ENCODE measurements at places on chromosomes 16 and 17. TPM values are rescaled to one million over a fixed set of nuclear protein-coding genes. Genes with fewer than 3 reads are reported as not detected.

DNA sequence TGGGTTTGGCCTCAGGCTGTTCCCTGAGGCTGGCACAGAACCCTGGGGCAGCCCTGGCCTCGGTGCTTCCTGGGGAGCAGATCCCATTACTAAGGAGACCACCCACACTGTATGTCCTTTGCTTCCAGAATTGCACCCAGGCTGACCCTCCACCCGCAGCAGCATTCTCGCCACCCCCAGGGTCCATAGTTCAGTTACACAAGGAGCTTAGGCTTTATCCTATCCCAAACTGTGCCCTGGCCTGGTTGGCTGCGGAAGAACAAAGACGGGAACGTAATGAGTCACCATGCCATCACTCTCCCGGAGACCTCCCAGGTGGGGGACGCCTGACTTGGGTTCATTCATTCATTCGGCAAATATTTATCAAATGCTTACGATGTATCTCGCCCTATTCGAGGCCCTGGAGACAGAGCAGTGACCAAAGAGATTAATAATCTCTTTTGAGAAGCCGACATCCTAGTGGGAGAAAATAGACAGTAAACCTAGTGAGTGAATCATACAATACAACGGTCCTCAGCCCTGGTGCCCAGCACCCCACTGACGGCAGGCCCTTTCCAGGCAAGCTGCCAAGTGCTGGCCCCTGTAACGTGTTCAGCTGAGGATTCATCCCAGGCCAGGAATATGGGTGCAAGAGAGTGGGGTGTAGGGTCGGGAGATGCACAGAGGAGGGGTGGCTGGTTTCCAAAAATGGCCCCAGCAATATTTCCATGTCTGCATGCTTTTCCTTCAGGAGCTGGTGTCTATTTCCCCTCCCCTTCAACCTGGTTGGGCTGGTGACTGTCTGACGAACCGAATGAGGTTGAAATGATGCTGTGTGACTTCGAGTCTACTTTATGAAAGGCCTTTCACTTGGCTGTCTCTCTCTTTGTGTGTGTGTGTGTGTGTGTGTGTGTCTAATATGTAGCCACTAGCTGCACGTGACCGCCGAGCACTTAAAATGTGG lies 134.2 kb downstream of the MGAT5B start:
- DNase-seq = no peak

DNA sequence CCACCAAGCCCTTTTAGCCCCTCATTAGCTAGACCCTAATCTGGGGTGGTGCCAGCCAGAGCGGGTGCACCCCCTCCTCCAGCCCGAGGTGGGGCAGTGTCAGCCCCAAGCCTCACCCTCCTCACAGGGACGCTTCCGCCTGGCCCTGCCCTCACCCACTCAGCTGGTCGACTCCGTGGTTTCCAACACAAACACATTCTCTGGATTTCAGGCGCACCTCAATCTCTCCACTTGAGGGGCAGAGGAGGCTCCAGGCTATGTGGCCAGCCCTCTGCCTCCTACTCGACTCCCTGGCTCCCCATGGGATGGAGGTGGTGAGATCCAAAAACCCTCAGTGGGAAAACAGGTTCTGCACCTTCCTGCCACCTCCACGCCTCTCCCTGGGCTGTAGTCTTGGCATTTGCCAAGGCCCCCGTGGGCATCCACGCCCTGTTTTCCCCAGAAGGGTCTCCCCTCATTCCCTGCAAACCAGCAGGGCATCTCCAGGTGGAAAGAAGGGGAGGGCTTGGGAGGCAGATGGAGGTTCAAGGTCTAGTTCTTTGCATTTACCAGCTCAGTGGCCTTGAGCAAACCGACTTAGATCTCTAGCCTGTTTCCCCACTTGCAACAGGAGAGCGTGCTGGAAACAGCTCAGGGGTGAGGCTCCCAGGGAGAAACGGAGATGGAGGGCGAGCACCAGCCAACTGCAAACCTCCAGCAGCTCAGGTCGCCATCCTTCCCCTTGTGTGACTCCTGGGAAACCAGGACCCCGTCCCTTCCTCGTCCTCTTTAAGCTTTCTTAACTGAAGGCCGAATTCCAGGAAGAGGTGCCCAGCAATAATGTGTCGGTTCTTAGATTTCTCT lies 1.7 kb downstream of the EMP2 start:
- no peak for DNase-seq

The PIK3R6 gene
- total RNA-seq = 3.3 TPM

The CD300LF gene
- 0.42 TPM for total RNA-seq

GRCh38 chr16:81138831-81139557 lies 42.8 kb upstream of the GCSH start:
- DNase-seq = no peak

The CES5A gene
- total RNA-seq = not detected

- no peak for DNase-seq
These were observed 35.7 kb downstream of the ESRP2 start for GRCh38 chr16:68200088-68200783.

- DNase-seq = no peak
These were observed 103.5 kb downstream of the STX8 start for GRCh38 chr17:9472094-9472493.

GRCh38 chr16:84016477-84016876 lies 26.1 kb downstream of the SLC38A8 start:
- DNase-seq = no peak

DNA sequence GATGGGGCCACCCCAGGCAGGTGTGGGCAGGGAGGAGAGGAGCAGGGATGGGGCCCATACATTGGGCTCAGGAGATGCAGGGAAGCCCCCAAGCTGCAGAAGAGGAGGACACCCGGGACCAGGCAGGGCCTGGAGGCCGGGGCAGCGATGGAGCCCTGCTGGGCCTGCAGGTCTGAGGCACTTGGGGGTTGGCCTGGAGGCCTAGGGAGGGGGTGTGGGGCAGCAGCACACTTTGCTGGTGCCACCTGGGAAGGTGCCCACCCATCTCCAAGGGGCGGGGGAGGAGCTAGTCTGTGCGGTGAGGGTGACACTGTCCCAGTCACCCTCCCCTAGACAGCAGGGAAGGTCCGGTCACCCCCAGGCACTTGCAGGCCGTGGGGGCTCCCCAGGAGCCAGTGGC lies 6.4 kb upstream of the CCDC57 start:
- DNase-seq = no peak

DNA sequence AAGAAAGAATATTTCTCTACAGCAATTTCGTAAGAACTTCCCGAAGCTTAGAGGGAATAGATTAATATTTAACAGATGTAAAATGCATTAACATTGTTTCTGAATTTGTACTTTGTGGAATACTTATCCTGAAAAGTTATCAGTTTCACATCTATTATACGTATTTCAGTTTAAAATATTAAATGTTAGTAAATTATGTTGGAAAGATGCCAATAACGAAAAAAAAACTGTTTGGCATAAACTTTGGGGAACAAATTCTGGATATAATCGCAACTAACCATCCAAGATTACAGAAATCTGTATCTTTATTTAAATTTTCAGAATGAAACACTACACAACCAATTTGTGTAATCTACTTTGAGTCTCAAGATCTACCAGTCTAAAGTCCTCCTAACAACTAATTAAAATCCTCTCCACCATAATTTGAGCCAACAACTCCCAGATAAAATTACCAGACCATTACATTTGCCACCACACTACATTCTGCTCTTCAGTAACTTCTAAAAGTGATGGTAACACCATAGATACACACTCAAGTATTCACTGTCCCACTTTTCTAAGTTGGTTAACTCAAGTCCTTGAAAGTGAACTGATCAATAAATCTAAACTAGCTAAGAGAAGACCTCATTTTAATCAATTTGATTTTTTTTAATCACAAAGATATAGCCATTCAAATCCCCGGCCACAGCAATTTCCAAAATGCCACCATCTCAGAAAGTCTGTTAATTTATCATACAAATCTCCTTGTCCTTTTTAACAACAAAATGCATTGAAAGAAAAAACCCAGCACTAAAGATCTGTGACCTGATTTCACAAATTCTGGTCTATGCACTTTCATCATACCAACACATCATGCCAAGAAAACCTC lies 2.0 kb downstream of the SIAH1 start:
- DNase-seq = no peak

The PRSS21 gene
- total RNA-seq = not detected

DNA sequence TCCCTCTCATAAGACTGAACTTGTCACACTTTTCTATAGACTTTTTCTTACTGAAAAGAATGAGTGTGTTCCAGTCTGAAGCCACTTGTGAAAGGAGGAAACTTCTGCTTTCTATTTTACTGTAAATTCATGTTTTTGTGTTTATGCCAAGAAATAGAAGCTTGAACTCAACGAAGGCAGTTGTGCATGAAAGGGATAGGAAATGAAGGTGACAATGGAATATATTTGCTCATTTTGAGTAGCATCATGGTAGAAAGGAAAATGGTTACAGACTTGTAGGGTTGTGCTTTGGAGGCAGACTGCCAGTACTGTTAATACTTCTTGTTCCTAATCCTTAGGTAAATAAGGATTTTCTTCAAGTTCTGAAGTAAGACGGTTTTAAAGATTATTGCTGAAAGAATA lies 8.1 kb downstream of the CLTC start:
- no peak for DNase-seq

DNA sequence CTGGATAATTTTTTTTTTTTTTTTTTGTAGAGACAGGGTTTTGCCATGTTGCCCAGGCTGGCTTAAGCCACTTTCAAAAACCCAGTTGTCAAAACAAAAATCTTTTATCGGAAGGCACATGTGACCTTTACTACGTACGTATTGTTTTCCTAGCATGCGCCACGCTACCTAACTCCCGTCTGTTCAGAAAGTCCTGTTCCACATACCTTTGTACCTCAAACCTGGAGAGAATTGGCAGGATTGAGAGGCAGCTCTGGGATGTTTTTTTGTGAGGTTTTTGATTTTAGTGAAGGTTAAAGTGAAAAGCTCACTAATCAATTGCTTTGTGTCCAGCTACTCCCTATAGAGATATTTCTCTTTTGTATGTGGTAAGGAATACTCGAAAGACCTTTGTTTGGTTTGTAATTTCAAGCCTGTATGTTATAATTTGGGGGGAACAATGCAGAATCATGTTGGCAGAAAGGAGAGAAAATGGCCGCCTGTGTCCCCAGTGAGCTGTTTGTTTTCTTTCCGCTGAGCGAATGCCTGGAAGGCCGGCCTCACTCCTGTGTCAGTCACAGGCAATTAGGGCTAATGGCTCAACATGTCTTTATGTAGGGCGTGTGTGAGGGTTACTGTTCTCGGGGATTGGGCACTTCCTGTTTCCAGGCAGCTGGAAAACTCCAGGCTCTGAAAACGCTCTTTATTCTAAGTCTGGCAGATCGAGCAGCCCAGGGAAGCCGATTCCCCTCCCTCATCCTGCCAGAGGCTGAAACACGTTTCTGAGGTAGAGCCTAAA lies 60.8 kb upstream of the CLEC18A start:
- no peak for DNase-seq

The OR3A3 gene
- total RNA-seq = not detected

The TEX14 gene
- under 0.01 TPM for total RNA-seq

- DNase-seq = no peak
These were observed 202.3 kb upstream of the CIBAR2 start for GRCh38 chr16:85314512-85314971.

- DNase-seq = no peak
These were observed 601 bp upstream of the NGFR start for GRCh38 chr17:49494399-49494985.

DNA sequence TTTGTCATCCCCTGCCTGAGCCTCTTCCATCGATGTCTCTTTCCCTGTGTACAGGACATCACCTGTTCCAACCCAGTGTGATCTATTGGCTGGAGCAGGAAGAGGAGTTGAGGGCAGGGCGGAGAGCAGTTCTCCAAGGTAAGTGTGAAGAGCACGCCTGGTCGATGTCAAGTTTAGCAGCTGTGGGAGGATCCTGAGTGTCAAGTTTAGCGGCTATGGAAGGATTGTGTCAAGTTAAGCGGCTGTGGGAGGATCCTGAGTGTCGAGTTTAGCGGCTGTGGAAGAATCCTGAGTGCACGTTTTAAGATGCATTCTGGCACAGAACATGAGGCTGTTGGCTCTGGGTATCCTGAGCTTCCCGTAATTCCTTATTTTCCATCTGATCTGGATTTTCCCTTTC lies 7.2 kb downstream of the ZNF778 start:
- DNase-seq = no peak

The NPIPA8 gene
- total RNA-seq = 34.2 TPM

The ACE gene
- 4.0 TPM for total RNA-seq

DNA sequence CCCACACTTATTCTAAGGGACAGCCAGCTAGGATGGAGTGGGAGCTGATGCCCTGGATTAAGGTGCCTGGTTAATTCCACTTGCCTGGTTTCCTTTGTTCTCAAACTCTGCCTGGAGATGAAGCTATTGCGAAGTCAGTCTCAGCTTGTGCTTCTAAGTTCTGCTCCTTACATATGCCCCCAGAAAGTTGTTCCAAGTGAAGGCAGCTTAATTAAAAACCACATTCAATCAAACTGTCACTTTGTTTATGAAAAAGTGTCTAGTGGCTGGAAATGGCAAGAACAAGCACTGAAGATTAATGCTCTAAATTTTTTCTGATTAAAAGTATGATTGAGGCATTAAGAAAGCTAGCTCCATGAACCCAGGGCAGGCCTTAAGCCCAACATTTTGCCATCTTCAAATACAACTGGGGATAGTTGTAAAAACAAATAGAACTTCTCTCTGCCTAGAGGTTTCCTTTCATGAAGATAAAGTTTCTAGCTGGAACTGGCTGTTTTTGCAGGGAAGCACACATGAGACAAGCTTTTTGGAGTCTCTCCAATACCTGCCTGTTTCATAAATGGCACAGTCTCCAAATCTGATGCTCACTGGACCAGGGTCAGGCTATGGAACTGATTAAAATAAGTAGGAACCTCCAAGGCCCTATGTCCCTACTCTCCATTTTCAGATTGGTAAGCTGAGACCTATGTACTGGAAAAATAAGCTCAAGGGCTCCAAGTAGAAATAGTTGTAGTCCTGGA lies 100.9 kb downstream of the GRIN2A start:
- no peak for DNase-seq

The NLE1 gene
- total RNA-seq = 16.1 TPM

- DNase-seq = no peak
These were observed 2.4 kb downstream of the SKAP1 start for GRCh38 chr17:48427598-48427997.

The G6PC1 gene
- not detected for total RNA-seq

- no peak for DNase-seq
These were observed 139.7 kb downstream of the SLC39A11 start for GRCh38 chr17:72952641-72953315.

The SLC12A3 gene
- total RNA-seq = not detected

The PERCC1 gene
- total RNA-seq = not detected

- DNase-seq = no peak
These were observed 306.3 kb upstream of the HSBP1 start for GRCh38 chr16:83501481-83501880.

The EPOP gene
- 7.3 TPM for total RNA-seq

GRCh38 chr17:8142887-8143580 lies 9.2 kb downstream of the PER1 start:
- DNase-seq = no peak

The NOG gene
- total RNA-seq = 9.1 TPM
